EH (cell line): ENCODE measurements at places on chromosomes 5 and 9.
A peak's percentile ranks its signal among the peaks of the same experiment; 100 is the strongest.

- no peak for DNase-seq
These were observed 732.9 kb downstream of the MTRR start for GRCh38 chr5:8601831-8602354.

- DNase-seq: peak; percentile 27
These were observed 4.6 kb upstream of the CTNNA1 start for GRCh38 chr5:138748630-138749081.

DNA sequence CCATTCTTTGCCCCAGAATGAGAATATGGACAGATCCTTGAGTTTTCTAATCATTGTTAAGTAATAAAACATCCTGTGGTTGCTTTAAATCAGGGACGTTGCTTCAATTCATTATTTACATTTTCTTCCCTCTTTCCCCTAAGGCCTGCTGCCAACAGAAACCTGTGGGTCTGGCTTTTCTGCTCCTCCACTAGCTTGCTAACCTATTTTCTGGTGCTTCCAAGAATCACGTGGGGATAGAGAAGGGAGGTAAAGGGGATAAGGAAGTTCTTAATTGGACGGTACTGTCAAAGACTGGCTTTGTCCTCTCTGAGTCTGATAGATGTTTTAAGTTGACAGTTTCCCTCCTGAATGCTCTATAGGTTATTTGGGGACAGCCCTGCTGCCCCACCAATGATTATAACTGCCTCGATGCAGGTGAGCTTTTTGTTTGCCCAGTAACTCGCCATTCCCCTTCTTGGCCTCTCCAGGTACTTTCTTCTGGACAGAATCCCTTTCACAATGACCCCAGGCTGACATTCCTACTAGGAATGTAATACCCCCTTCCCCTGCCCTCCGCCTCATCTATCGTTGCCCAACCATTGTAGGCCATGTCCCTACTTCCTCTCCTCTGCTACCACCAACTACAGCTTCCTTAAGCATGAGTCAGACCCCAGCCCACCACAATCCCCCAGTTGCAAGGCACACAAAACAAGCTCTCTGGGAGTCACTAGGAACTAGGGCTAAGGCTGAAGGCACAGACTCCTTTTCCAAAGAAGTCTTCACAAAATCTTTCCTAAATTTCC is 19.9 kb upstream of the CPEB4 start:
- DNase-seq: peak; percentile 52

DNA sequence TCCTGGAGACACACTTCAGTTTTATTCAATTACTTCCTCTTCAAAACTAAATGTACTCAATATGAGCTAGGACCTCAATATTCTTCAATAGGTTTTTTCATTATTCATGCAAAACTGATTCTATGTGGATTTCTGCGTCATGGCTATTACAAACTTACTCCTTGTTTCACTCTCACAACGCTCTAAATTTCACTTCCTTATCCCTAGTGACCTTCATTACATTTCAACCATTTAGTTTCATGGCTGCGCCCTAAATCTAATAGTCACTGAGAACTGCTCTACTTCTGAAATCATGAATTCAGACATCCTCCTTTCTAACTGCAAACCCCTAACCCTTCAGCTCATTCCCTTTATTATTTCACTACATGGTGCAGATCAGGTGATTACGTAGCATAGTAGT is 93.9 kb downstream of the SLC25A46 start:
- no peak for DNase-seq

DNA sequence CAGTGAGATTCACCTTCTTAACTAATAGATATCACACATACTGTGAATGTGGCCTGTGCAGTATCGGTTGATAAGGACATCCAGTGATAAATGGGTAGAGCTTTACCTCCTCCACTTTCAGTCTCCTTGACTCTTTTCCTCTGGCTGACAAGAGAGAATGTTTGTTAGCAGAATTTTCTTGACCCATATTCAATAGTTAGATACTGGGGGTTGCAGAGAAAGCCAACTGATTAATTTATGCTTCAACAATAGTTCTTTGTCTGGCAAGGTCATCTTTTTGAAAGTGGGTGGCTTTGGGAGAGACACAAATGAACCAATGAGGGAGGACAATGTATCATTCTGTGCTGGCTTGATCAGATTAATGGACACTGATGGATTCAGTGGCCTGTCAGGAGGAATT is 30.3 kb downstream of the TTC23L start:
- DNase-seq: no peak

- DNase-seq: peak; percentile 40
These were observed 793.7 kb upstream of the RGMB start for GRCh38 chr5:97979740-97980139.

GRCh38 chr9:114140850-114141249 is 14.5 kb upstream of the COL27A1 start:
- DNase-seq: no peak

DNA sequence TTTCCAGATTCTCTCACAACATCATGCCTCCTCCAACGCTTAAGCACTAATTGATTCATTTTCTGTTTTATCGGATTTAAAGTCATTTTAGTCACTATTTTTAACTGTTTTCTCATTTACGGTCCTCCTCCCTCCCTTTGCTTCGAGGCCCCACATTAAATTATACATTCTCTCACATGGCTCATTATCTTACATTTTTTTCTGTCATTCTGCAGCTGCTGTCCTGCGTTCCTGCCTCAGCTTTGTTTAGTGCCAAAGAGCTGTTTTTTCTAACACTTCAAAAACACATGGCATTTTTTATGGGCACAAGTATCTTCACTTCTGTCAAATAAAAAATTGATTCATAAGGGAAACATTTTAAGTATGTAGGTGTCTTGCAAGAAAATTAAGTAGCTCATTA is 130.1 kb upstream of the FST start:
- DNase-seq: no peak

DNA sequence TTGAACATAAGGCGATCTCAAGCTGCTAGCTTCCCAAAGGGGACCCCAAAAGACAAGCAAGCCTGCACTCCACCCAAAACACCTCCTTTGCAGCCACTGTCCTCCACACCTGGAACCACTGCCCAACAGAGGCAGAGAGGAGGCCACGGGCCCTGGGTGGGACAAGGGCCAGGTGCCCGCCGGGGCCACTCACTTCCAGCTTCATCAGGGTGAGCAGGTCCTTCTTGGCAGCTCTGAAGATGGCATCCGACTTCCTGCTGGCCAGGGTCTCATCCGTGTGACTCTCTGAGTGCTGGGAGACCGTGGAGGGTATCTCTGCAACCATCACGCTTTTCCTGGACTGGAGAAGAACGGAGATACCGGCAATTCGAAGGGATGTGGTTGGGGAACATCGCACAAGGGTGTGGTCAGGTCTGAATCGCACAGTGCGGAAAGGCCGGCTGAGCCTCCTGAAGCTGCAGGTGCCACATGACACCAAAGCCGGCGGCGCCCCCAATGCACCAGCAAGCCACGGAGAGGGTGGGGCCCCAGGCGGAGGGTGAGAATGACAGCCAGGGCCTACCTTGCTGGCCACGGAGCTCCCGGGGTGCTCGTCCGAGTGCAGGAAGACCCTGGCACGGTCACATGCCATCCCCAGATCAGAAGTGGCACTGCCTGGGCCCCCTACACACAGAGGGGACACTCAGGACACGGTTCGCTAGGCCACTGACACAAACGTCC is 44.6 kb downstream of the PNPLA7 start:
- DNase-seq: no peak

DNA sequence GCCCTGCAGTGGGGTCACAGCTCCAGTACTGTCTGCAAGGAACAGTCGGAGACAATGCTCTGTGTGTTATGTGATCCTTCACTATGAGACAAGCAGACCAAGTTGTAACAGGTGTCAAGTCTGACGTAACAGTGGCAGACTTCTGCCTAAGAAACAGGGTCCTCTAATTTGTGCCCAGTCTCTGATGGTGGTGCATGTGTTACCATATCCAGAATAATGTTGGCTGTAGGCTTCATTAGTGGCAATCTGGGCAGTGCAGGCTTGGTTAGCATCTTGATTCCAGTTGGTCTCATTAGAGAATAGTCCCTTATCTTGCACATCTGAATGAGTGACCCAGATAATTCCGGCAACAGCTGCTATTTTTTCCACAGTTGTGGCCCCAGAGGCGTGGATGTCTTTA is 33.8 kb downstream of the ZNF131 start:
- DNase-seq: no peak

DNA sequence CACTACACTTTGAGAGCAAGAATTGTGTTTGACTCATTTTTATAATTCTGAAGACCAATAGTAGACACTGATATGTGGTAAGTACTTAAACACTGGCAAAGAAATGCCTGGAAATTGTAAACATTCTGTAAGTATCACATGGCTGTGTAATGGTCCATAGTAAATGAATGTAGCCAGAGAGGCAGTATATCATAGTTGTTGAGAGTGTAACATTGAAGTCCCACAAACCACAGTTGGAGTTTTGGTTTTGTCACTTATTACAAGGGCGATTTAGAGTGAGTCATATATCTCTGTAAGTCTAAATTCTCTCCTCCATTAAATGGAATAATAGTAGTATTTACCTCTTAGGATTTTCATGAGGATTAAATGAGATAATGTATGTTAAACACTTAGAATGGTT is 181.1 kb upstream of the MEF2C start:
- no peak for DNase-seq

GRCh38 chr9:33524306-33524947 is 376 bp downstream of the ANKRD18B start:
- DNase-seq: no peak

DNA sequence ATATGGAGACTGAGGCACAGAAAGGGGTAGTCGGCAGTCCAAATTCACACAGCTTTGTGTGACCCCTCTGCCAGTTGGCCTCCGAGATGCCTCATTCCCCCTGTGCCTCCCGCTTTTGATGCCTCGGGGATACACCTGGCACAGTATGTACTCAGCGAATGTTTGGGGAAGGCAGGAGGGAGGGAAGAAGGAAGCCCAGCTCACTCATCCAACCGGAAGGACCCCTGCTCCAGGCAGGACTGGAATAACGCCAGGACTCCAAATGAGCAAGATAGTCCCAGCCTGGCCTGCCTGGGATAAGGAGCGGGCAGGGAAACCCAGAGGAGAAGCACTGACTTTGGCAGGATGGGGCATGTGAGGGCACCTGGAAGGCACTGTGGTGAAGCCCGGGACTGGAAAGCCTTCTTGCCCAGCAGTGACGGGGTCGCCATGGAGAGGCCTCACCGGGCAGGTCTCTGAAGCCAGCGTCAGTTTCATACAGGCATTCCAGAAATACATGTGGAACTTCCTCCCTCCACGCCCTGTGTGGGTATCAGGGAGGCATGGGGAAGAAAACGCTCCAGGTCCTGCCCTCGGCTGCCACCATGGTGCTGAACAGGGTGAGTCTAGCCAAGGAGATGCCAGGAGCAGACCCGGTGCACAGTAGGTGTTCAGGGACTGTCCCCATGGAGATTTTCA is 20.3 kb downstream of the LMX1B start:
- no peak for DNase-seq

DNA sequence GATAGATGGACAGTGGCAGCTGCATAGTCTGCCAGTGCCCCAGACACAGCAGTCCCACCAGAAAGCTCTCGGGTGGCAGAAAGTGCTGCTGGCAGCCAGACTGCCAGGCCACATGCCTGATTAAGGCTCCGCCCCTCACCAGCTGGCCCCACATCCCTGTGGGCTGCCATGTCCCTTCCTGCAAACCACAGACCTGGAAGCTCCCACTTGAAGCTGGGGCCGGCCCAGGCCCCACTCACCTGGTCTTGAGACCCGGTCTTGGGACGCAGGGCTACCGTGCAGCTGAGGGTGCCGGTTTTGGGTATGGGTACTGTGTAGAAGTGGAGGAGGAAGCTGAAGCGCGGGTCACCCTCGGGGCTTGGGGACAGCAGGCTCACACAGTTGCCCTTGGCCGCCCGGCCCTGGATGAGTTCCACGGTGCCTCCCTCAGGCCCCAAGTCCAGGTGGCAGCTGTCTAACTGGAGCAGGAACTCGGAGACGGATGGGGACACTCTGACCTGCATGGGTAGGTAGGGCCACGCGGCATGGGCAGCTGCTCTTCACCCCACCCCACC is 15.3 kb downstream of the FPGS start:
- DNase-seq: no peak

DNA sequence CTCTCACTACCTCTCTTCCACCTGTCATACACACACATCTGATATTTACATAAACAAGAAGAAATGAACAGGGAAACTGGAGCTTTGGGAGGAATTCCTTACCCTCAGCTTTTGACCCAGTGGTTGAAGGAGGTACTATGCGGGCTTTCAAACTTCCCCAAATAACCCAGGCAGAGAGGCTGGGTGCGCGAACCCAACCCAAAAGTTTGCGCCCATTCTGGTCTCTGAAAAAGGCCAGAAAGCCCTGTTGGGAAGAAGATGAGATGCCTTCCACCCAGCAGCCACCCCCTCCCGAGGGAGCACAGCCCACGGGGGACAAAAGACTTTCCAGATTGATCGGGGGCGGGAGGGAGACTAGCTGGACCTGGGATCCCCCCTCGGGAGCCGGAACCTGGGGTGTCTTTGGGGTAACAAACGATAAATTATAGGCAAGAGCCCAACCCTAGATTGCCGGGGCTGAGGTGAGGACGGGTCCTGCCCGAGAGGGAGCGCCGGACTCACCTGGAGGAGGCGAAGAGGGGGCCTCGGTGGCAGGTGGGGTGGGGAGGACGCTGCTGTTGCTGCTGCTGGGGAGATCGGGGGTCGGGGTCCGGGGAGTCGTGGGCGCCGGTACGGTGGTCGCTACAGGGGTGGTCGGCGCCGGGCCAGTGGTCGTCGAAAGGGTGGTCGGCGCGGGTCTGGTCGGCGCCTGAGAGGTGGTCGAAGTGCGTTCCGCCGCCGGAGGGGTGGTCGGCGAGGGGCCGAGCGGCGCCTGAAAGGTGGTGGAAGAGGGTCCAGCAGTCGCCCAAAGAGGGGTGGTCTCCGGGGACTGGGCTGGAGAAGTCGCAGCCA is 798 bp downstream of the MEGF9 start:
- peak; percentile 21 for DNase-seq

DNA sequence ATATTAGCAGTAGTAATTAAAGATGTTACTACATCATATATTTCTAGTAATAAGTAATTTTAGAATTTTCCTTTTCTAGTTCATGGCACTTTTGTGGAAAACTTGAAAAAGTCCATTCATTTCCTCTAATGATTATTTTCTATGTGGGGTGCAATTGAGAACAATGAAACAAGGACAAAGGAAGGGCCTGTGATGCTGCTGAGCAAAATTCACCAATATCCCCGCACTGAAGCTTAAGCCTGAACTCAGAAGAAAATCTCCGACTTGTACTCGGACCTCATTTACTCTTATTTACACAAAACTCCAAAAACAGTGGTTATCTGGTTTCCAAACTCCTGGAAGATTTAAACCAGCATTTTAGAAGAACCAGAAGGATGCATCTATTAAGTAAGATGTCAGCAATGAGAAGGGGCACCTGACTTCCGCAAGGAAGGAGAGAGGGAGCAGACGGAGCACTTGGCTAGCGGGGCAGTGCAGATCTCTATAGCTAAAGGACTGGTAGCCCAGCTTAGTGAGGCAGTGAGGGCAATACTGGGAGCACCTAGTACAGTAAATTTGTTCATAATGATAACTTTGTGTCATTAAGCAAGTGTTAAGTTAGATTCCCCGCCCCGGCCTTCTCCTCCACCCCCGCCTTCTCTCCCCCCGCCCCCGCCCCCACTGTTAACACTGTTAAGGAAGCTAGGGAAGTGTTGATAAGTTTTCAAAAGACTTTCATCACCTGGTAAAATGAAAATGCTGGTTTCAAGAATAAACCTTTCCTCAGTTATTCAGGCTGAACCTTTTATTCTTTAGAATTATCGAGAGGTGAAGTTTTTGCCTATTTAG is 123.3 kb downstream of the ZSWIM6 start:
- DNase-seq: no peak
